ENCODE measurements at places on chromosomes 16 and 17.

- DNase-seq = no peak
Observed at GRCh38 chr16:88468275-88469129, 15.4 kb downstream of the ZFPM1 start.

GRCh38 chr16:66292241-66292935 lies 74.1 kb upstream of the CDH5 start:
- DNase-seq = no peak

DNA sequence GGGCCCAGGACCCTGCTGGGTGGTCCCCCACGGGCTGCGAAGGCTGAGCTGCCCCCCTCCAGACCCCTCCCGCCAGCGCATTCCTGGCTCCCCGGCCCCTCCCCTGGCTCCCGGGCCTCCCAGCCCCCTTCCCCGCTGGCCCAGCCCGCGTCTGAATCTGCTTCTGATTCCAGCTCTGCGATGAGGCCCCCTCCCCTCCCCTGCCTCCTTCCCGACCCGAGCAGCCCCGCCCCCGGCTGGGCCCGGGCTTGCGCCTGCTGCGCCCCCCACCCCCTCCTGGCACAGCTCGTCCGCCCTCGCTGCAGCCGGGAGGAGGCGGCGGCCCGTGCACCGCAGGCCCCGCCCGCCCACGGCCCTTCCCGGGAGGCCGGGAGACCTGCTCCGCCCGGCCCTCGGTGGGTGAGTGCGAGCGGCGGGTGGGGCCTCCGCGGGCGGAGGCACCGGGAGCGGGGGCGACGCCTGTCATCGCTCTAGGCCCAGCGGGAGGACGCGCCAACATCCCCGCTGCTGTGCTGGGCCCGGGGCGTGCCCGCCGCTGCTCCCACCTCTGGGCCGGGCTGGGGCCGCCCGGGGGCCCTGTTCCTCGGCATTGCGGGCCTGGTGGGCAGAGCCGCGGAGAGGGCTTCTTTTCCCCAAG lies at the start of gene NTN3:
TSS of gene NTN3 (plus strand) at position 282 of the 637 bp plus-strand sequence. CDS start 405 bp downstream, outside the sequence.
- no peak for DNase-seq

DNA sequence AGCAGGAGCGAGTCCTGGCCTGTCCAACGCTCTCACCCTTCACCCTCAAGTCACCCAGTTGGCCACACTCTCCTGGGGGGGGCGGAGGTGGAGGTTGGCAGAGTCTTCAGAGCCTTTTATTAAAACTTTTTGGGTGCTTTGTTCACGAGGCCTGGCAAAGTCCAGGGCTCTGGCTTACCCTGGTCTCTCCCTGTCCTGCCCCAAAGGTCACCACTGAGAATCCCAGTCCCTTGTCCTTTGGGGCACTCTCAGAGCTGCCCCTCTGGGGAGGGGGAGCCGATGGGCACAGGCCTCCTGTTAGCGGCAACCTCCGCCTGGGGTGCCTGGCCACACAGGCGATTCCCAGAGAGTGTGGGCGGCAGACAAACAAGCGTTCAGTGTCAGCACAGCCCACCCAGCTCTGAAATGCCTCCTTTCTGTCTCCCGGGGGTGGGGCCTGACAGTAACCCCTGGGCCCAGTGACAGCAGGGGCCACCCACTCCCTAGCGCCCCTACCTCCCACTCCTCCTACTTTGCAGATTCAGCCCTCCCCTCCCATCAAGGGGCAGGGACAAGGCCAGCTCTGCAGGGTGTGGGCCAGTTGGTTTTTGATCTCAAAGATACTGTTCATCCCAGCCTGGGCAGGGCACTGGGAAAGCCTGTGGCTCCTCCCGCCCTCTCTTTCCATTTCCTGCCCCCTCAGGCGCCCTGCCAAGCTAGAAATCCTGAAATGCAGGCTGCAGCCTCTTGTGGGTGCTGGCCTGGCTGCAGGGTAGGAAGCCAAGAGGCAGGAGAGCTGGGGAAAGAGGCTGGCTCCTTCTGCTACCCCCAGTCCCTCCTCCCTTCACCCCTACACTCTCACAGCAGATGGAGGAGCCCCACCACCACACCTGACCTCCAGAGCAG lies 36.6 kb upstream of the EMP2 start:
- no peak for DNase-seq

Measured in fibroblast of skin of left quadriceps (primary cell).